Epithelial cell of alveolus of lung (primary cell): ENCODE measurements at places on chromosomes 2 and 18. TPM values are rescaled to one million over a fixed set of nuclear protein-coding genes. Genes with fewer than 3 reads are reported as not detected.

The RFX8 gene
- total RNA-seq, result 0.16 and 3.5 TPM in 2 replicates

The RIT2 gene
- not detected in 2 replicates for total RNA-seq

The IL36G gene
- not detected in 2 replicates for total RNA-seq

The PPM1G gene
- total RNA-seq, result 48.9 and 86.0 TPM in 2 replicates

The ELOA2 gene
- total RNA-seq, result not detected in 2 replicates

The FHOD3 gene
- 3.0 and 4.9 TPM in 2 replicates for total RNA-seq

The LYG1 gene
- total RNA-seq, result not detected in 2 replicates

The SRD5A2 gene
- total RNA-seq, result not detected in 2 replicates
